Fibroblast of the aortic adventitia (primary cell): ENCODE measurements at places on chromosomes 4 and X. TPM values are rescaled to one million over a fixed set of nuclear protein-coding genes. Genes with fewer than 3 reads are reported as not detected.

The VAMP7 gene
- 44.9 and 54.5 TPM in 2 replicates for total RNA-seq

The PRKG2 gene
- 7.8 and 7.9 TPM in 2 replicates for total RNA-seq

The TSPAN6 gene
- 32.5 and 46.6 TPM in 2 replicates for total RNA-seq

The VSIG4 gene
- not detected in 2 replicates for total RNA-seq

GRCh38 chr4:73751166-73751565 is 10.8 kb downstream of the CXCL8 start:
- DNase-seq: peak; percentile 60
